ENCODE measurements at places on chromosomes 1 and 21.

- DNase-seq: no peak
These were observed 9.0 kb upstream of the RBM8A start for GRCh38 chr1:145936247-145936646.

- no peak for DNase-seq
These were observed 82.5 kb upstream of the DPH5 start for GRCh38 chr1:101108111-101108500.

DNA sequence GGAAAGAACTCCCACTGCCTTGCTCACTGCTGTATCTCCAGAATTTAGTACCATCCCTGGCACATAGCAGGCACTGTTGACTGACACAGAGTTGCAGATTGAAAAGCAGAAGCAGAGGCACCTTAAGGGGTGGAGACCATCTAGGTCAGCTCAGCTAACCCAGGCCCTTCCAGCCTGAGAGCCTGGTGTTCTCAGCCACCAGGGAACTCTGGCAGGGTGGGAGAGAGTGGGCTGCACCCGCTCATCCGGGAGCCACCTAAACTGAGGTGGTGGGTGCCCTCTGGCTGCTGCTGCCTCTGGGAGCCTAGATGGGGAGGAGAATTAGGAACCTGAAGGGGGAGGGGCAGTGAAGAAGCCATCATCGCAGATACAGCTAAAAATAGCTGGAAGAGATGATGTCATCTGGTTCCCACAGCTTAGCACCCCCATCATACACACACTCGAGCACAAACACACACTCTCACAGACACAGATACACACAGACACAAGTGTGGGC, 1.5 kb upstream of the TSPAN1 start:
- no peak for DNase-seq

- no peak for DNase-seq
These were observed 67.0 kb downstream of the ARHGEF16 start for GRCh38 chr1:3521426-3521825.

- DNase-seq: no peak
These were observed 7.2 kb upstream of the MMP23B start for GRCh38 chr1:1624443-1625403.

GRCh38 chr1:94479682-94480081, 61.5 kb downstream of the ABCD3 start:
- DNase-seq: no peak

GRCh38 chr1:204065174-204065985, 7.5 kb upstream of the SOX13 start:
- no peak for DNase-seq

- no peak for DNase-seq
These were observed 43.1 kb upstream of the EPS8L3 start for GRCh38 chr1:109806733-109807400.

GRCh38 chr1:82454431-82454830, 653.7 kb downstream of the ADGRL2 start:
- no peak for DNase-seq

DNA sequence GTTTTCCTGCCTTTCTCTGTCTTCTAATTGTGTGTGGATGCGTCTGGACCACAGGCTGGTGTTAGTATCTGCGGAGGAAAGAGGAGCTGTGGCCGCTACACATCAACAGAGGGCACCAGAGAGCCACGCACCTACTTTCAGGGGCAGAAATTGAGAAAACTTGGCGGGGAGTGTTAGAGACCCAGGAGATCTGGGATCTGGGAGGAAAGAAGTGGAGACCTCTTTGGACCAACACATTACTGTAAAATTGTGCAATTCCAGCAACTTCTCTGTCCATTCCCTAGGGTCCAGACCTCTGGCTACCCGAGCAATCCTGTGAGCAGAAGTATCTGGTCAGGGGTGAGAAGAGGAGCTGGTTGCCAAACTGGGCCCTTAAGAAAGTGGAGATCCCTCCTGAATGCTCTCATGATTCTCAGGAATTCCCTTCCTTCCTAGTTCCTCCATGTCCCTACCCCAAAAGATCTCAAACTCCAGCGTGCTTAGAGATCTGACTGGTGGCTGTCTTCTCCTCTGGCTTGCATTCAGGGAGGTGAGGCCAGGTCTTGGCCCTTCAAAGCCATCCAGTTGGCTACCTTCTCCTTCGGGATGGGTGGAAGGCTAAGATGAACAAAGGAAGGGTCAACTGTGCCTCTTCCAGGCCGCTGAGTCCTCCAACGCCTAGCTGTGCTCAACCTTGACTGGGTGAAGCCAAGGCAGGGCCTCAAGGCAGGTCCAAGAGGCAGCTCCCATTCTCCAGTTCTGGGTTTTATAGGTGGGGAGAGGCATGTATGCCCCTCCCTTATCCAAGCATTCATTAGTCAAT, 1.2 kb upstream of the KIRREL1 start:
- peak; percentile 5 for DNase-seq

DNA sequence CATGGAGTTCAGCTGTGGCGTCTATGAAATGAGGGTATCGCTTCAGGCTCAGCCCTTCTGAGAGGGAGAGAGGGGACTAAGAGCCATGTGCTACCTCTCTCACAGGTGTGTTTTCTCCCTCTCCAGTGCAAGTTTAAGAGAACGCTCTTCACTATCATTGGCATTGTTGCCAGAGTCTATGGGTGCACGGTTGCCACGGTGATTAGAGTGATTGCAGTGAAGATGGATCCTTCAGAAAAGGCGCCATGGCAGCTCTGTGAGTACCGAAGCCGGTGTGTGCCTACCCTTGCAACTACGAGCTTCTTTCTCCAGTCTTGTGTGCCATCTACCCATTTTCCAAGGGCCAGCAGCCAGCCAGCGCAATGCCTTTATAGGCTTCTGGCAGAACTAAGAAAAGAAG, 290.5 kb downstream of the OMA1 start:
- no peak for DNase-seq

DNA sequence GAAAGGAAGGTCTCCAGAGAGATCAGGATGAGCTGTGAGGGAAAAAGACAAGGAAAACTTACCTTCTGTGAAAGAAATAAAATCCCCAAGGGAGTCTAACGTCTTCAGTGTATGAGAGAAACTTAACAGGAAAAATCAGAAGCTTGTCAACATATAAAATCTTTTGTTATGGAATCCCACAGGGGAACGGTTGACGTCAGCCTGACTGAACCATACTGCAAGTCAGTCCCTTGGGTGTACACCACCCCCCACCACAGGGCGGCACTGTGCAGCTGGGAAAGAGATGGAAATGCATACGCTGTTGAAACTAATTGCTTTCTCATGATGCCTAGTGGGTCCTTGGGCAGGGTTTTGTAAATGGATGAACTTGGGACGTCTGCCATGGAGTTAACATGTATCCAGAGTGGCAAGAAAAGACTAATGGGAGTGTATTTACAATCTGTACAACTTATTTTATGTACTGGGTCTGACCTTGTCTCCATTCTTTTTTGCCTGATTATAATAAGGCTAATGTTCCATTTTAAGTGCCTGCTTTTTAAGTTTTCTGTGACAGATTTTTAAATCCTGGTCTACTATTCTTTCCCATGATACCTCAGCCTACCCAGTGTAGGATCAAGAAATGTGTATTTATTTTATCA, 22.7 kb downstream of the UTP25 start:
- no peak for DNase-seq

DNA sequence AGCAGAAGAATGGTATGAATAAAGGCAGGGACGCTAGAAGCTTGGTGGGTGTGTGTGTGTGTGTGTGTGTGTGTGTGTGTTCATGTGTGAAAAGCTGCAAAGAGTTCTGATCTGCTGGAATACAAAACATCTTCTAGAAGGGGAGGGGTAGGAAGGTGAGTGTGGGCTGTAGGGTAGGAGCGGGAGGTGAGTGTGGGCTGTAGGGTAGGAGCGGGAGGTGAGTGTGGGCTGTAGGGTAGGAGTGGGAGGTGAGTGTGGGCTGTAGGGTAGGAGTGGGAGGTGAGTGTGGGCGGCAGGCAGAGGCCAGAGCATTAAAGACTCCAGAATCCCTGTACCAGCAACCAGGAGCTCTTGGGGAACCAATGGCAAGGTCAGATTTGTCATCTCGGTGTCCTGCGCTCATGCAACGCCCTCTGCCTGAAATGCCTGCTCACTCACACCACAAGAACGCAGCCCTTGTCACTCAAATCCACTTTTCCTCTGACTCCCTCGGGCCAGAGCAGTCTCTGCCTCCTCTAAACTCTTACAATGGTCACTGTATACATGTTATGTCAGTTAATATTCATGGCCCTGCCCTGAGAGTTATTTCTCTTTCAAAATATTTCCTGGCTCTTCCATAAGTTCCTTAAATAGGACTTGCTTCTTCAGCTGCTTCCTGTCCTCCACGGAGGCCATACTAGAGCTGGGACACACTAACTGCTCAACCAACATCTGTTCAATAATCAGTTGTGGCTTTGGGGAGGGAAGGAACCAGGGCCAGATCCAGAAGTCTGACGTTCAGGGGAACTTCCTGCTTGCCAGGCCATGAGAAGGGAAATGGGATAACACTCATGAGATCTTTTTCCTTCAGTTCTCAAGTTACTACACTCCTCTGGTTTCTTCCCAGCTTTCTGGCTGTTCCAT, 53.6 kb upstream of the ZNF644 start:
- DNase-seq: no peak

DNA sequence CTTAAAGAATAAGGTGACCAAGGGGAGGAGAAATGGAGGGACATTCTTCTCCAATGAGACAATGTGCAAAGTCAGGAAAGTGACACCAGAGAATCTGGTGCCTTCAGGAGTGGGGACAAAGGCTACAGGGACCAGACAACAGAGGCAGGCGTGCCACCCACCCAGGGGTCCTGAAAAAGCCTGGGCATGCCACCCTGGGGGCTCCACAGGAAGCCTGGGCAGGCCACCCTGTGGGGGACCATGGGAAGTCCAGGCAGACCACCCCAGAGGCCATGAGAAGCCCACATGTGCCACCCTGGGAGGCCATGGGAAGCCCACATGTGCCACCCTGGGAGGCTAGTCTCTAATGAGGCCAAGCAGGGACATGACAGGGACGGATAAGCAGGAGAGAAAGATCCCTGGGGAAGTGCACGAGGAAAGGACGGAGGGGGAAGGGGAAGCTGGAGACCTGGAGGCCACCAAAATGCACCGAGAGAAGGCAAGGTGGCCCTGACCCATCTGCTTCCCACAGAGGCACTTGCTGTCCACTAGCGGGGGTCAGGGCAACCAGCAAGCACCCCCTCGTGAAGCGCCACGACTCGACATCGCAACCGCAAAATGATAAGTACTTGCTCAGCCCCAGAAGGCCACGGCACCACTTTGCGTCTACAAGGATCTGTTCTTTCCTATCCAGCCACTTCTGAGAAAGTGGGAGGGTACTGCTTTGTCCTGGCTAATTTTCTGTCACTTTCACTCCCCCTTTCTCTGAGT, 7.2 kb upstream of the PDE9A start:
- no peak for DNase-seq

DNA sequence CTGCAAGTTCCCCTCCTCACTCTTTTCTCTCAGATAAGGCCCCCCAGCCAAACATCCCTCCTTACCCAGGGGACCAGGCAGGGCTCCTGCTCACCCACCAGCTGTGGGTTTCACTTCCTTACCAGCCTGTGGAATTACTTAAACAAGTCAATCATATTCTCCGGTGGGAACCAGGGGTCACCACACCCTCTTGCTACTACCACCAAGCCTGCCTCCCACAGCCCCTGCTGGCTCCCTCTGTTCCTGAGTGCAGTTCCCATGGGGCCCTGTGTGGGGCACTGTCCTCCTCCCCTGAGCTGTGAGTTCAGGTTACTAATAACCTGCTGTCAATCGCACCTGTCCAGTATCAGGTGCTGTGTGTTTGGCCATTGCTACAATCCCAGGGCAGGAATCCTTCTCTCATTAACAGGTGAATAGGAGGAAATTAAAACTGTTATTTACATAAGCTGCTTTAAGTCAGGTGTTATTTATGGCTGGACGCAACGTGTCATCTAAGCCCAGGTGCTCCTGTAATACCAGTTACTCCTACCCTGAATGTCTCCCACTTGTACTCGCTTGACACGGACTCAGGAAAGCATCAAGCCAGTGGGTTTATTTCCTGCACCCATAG, 53.1 kb upstream of the LBR start:
- DNase-seq: no peak

DNA sequence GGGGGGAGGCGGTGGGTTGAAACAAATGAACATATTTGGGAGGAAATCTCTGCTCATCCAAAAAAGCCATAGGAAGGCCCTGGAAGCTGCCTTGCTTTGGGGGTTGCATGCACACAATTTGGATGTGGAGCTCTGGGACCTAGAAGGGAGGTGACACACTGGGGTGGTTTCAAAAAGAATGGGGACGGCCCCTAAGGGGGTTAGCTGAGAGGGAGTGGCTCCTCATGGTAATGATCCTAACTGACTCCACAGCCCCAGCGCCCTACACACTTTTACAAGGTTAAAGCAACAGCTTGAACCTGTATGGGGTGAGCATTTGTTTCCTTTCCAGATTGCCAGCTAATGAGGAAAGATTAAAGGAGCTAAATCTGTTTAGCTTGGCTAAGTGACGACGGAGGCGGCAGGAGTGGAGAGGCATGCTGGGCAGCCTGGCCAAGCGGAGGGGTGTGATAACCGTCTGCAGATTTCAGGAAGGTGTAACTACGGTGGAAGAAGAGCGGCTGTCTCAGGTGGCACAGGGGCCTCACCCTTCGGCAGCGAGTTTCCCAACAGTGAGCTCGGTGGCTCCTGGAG, 107.3 kb downstream of the RNF220 start:
- DNase-seq: no peak

GRCh38 chr1:34701326-34702060, 53.4 kb upstream of the GJB5 start:
- DNase-seq: no peak

GRCh38 chr1:108691128-108691941, 775 bp upstream of the PRPF38B start:
- no peak for DNase-seq

DNA sequence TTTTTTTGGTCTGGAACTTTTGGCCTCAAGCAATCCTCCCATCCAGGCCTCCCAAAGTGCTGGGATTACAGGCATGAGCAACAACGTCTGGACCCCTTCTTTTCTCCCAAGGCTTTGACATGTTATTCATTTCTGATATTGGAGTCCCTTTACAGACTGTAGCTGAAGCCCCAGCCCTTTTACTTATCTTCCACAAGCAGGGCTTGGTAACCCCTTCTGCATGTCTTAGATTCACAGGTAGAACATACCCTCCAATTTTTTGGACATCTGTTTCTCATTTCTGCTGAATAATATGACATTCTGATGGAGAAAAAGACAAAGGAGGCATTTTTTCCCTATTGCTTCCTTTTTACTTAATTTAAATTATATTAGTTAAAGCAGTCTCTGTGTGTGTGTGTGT, 39.2 kb upstream of the RGS21 start:
- DNase-seq: no peak

- no peak for DNase-seq
These were observed 303.3 kb downstream of the S1PR1 start for GRCh38 chr1:101540161-101540560.

All from stimulated activated CD8-positive, alpha-beta memory T cell treated with anti-CD3 and anti-CD28 coated beads, Interleukin-7, amount 100 ng/mL, for 24 hours (primary cell).